ENCODE measurements at places on chromosomes 13 and 19.

- DNase-seq, result no peak
Measured at GRCh38 chr13:103140001-103140671, 73.9 kb upstream of the SLC10A2 start.

GRCh38 chr13:99464441-99464949 is 36.8 kb upstream of the TM9SF2 start:
- no peak for DNase-seq

GRCh38 chr19:15253513-15253912 is 21.3 kb upstream of the EPHX3 start:
- no peak for DNase-seq

DNA sequence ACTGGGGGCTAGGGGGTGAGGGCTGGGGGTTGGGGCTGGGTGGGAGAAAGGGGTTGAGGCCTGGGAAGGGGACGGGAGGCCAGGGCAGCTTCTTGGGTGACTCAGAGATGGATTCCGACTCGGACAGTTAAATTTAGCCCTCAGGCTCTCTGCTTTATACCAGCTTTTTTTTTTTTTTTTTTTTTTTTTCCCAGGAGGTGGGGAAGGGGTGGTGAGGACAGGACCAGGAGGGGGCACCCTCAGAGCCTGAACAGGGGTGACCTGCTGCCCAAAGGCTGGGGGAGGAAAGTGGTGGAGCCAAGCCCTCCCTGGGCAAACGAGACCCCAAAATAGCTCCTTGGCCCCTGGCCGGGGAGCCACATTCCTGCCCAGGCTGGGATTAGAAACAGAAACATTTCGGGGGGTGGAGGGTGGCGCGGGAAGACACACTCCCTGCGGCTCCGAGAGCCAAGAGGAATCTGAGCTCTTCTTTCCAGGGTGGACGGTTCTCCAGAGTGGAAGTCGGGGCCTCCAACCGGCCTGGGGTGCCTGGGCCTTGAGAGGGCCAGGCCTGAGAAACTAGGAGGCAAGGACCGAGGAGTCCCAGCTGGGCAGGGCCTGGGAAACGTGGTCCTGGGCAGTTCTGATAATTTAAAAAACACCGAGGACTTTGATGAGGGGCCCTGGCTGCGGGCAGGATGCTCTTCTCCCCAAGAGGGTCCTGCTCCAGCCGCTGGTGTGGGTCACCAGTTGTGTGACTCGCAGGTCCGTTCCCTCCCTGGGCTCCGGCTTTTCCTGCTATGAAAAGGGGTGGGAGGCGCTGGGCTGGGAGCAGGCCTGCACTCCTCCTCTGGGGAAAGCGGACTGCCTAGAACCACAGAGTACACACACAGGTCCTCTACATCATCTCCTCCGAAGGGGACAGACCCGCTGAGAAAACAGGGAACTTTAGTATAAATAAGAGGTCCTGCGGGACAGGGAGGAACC is 813 bp upstream of the DMPK start:
- DNase-seq, result no peak

Data from cerebellar nuclear complex (tissue), 1 donor.